ENCODE measurements at places on chromosomes 6 and 20.

GRCh38 chr20:8720089-8720488, 348.8 kb upstream of the PLCB4 start:
- no peak for DNase-seq

DNA sequence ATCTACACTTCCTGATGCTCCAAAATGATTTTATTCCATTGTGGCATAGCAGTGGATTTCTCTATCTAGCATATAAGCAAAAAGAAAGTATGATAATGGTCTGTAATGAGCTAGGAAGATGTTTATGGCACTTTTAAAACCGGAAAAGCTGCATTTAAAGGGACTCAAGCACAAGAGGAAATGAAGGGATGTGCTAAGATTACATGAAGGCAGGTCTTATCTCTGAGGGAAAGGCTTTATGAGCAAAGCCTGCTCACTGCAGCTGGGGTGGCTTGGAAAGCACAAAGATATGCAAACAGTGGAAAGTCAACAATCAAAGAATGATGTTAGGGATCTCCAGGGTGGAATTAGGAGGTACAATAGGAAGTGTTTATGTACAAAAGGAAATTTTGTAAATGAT, 138.2 kb downstream of the TENT5A start:
- DNase-seq: no peak

GRCh38 chr6:43932259-43933147, 162.5 kb downstream of the VEGFA start:
- DNase-seq: no peak

DNA sequence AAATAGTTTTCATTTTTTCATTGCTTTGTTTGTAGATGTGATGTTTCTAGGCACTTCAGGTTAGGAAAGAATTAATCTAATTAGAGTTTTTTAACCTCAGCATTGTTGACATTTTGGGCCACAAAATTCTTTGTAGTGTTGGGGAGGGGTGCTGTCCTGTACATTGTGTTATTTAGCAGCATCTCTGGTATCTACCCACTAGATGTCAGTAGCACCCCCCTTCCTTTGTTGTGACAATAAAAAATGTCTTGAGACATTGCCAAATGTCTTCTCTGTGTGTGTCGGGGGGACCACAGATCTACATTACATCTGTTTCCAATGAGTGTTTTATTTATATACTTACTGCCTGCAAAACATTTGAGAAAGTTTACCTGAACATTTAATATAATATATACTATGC, 45.6 kb downstream of the EYA4 start:
- DNase-seq: no peak

- no peak for DNase-seq
Measured at GRCh38 chr6:12962529-12962928, 246.0 kb downstream of the PHACTR1 start.

DNA sequence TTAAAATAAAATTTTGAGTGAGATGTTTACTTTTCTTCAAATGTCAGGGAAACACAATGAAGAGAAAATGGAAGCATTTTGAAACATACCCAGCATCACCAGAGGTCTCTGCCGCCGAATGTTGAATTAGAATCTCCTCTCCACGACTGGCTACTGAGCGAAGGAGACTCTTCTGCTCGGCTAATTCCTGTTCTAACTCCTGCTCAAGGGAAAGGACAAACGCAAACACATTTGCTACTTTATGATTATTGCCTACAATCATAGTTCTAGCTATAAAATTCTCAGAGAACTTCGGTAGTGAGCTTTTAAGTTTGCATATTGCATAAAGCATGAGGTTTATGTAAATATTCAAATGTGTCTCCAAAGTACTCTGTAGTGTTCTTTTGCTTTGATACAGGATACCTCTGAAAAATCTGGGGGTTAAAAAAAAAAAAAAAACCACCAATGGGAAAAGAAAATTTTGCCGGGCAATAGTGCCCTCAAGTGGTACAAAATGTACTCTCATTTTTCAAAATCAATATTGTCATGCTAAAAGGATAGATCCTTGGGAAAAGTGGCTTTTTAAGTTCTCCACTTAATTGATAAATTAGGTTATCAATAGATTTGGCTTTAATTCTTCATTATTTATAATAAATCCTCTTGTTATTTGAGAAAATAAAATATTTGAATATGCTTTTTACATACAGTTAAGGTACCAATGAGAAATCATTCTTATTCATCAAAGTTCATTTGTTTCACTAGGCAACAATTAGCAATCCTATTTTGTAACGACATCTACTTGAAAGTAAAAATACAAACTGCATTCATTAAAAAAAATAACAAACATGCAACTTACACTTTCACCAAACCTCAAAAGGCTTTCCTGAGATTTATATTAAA, 369.0 kb downstream of the SYNE1 start:
- DNase-seq: no peak

GRCh38 chr20:1286267-1287024, 20.4 kb downstream of the SNPH start:
- DNase-seq: no peak

DNA sequence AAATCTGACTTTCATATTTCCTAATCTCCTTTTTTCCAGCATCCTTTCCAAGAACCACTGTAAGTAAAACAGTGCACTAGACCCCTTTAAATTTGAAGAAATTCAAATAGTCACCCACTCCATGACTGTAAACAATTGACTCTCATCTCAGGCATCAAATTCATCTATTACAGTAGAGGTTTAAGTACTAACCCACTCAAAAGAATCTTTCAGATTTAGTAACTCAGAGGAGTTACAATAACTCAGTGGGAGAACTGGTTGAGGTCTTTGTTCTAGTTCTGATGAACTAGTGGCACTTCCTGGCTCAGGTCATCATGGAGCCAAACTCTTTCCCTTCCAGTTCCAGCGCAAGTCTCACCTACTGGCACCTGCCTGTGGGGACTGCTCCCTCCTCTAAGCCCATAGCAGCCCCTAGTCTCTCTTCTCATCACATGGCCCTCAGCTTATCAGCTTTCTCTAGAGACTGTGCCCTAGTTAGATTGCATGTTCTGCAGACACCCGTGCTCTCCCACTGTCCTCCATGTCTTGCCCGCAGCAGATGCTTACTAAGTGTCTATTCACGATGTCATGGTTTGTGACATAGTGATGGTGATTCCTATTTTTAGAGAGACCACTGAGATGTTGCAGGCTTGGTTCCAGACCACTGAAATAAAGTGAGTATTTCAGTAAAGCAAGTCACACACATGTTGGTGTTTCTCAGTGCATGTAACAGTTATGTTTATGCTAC, 196.2 kb downstream of the TBC1D7 start:
- no peak for DNase-seq

DNA sequence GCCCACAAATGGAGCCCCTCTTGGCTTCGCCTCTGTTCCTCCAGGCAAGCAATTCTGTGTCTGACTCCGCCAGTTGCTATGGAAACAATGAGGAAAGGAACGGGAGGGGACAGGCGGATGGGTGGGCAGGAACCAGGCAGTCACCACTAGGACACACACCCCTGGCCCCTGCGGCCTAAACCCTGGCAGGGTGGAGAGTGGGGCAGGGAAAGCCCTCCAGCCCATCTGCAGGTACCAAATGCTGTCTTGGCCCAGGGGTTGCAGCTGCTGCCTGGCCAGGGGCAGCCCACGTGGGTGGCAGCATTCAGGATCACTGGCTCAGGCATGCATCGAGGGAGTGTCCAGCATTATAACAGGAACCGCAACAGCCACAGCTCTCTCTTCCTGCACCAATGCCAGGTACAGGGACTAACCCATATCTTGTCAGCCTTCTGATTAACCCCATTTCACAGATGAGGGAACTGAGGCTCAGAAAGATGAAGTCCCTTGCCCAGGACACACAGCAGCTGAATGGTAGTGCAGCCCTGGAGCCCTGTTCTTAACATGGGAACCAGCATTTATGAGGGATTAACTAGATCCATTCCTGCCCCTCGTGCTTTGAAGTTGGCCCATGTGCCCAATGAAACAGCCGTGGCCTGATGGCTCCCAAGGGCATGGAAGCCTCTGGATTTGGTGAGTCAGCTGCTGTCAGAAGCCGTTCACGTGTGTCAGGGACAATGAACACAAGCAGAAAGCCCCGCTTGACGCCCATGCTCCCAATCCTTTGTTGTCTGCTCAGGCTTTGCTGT, 66.3 kb downstream of the NOL4L start:
- DNase-seq: no peak

DNA sequence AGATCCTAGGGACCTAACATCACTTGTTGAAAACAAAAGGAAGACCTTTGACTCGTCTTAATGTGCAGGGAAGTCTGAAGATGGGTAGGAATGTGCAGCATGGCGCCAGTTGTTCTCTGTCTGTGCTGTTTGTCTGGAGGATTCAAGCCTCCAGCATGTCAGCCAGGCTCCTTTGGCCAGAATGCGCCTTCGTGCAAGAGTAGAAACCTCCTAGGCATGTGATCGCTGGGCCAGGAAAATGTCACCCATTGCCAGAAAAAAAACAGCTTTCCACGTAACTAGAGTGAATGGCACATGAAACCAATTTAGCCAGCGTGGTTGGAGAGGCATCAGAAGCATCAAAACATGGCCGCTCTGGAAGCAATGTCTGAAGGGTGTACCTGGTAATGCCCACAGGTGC, 132.7 kb downstream of the EDN1 start:
- DNase-seq: no peak

- DNase-seq: no peak
Measured at GRCh38 chr6:97292671-97293070, 9.7 kb upstream of the MMS22L start.

GRCh38 chr6:156840136-156840535, 63.0 kb downstream of the ARID1B start:
- no peak for DNase-seq

GRCh38 chr6:92879526-92879925, 539.8 kb downstream of the EPHA7 start:
- DNase-seq: no peak

DNA sequence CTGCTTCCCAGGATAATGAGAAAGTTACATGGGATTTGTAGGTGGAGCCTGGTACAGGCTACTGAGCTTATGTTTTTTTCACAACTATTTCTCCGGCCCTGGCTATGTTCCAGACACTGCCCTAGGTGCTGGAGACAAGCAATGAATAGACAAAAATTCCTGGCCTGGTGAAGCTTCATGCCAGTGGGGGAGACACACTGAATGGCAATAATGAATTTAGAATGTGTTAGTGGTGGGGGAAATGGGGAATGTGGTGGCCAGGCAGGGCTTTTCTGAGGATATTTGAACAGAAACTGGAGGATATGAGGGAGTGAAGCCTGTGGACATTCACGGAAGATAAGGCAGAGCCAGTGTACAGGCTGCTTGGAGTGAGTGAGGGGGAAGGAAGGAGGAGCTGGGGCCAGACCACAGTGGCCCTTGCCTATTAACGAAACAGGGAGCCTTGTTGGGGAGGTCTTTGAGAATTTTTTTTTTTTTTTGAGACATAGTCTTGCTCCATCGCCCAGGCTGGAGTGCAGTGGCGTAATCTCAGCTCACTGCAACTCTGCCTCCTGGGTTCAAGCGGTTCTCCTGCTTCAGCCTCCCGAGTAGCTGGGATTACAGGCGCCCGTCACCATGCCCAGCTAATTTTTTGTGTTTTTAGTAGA, 6.6 kb downstream of the FOXS1 start:
- no peak for DNase-seq

DNA sequence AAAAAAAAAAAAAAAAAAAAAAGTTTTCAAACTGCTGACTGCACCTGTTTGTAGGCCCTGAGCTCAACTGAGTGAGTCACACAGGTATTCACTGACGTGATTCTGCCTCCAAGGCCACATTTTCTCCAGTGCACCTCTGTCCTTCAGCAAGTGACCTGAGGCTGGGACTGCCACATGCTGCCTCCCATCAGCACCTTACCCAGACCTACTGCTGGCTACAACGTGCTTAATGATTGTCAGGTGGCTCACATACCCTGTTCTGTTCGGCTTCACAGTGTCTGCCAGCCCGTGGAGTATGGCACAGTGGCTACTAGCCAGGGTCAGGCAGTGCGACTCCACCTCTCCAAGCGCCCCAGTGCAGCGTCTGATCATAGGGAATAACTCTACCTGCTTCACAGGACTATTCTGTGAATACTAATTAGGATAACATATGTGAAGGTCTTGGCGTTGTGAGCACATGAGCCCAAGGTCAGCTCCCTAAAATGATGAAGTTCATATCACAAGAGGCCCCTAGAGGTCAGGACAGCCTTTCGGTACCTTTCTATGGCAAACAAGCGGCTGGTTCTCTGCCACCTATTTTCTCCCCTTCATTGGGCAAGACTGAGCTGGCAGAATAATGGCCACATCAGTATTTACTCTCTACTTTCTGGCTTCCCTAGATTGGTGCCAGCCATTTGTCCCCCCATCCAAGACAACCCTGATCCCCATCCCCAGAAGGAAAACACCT, 28.1 kb downstream of the RIPOR3 start:
- no peak for DNase-seq

DNA sequence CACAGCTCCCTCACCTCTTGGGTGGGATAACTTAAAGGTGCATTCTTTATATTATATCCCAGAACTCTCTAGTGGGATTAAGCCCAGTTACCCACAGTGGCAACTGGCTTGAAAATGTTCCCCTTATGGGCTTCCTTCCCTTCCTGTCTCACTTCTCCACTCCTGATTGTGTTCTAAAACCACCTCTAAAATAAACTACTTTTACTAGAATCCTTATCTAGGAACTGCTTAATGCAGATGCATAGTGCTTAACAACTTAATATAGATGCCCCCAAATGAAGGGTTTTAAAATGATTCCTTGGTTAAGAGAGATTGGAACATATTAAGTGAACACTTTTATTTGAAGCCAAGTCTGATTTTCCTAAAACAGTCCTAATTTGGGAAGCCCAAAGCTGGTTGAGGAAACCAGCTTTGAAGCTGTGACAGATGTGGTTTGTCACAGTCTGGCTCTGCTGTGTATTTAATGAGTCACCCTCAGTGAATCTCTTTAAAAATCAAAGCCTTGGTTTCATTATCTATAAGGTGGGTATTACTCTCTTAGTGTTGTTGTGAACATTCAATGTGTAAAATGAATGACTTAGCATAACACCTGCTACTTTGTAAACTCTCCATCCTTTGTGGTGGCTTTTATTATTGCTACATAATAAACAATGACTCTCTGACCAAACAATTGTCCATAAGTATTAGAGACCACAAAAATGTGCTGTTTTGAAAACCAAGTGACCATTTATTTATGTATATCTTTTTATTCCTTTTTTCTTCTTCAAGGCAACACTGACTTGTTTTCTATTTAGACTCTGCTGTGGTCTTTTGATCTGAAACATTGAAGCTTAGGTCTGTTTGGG, 24.4 kb downstream of the PLCB1 start:
- no peak for DNase-seq

DNA sequence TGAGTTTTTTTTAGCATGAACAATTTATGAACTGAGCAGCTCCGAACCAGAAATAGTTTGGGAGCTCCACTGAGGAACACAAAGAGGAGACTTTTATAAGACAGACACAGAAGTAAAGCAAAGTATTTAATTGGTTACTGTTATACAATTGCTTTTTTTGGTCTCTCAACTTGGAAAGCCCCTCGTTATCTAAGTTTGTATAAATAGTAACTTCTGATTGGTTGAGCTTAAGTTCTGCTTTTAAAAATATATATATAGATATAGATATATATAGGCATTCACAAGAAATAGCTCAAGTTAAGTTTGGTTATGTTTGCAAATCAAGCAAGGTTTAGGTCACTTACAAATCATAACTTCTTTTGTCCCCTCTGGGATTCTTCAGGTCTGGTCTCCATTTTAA, 20.2 kb upstream of the NCR2 start:
- DNase-seq: no peak

GRCh38 chr20:46118481-46119020, 437 bp downstream of the CD40 start:
- no peak for DNase-seq
